ENCODE measurements at places on chromosomes 7 and 10.

GRCh38 chr10:122424059-122424458 is 30.4 kb upstream of the ARMS2 start:
- no peak for DNase-seq

GRCh38 chr7:42212541-42213090 is 24.4 kb downstream of the GLI3 start:
- DNase-seq: no peak

DNA sequence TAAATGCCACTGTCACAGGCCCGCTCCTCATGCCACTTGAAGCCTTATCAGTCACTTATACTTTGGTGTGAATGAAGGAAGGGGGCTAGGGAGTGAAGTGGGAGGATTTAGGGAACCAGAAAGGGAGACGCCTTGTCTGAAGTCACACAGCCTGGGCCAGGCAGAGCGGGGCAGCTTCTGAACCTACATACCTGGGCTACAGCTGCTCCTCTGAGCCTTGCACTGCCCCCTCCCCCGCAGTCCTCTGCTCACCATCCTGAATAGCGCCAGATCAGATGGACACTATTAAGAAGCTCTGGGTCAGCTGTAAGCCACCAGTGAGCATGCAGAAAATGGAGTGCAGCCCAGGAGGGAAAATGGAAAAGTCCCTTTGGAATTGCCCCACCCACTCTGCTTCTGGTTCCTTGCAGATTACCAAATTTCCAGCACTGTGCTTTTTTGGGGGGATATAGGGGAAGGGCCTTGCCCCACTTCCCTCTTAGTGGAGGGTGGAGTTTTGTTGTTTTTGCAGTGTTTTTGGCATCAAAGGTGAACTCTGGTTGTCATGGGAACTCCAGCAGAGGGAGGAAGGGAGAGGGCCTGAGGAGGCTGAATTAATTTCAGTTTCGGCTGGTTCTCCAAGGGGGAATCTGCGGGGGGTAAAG is 35.0 kb upstream of the ADCYAP1R1 start:
- DNase-seq: no peak

DNA sequence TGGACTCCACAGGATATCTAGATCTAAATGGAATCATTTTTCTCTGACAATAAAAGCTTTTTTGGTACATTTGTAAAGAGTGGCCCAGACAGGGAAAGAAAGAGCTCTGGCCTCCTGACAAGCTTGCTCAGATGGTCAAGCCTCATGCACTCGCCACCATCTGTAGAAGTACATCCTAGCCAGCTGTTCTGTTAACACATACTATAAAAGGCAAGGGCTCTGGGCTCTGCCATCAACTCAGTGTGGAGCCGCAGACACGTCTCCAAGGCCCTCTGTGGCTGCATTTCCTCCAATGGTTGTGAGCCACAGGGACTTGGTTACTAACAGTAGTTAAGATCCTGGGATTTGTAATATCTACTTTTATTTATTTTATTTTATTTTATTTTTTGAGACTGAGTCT is 70.8 kb upstream of the KDM7A start:
- no peak for DNase-seq

DNA sequence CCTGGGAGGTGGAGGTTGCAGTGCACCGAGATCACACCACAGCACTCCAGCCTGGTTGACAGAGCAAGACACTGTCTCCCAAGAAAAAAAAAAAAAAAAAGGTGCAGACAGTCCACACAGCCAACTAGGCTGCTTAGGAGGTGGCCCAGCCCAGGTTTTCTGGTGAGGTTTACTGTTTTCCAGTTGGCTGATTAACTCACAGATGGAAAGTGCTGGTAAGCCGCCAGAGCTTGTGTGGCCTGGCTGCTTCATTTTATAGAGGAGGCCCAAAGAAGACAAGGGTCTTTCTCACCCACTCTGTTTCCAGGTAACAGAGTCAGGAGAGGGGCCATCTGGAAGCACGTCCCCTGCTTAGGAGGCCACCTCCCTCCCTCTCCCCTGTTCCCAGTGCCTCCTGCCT is 6.2 kb downstream of the RHBDD2 start:
- DNase-seq: no peak

- DNase-seq: no peak
Measured at GRCh38 chr10:47283101-47283630, 16.8 kb upstream of the GDF10 start.

GRCh38 chr7:2862831-2863361 is 18.8 kb upstream of the GNA12 start:
- no peak for DNase-seq
